Fibroblast of pulmonary artery (primary cell): ENCODE measurements at places on chromosomes 2 and 18.

GRCh38 chr2:213202011-213202410 lies 50.6 kb upstream of the IKZF2 start:
- peak; percentile 23 for DNase-seq

DNA sequence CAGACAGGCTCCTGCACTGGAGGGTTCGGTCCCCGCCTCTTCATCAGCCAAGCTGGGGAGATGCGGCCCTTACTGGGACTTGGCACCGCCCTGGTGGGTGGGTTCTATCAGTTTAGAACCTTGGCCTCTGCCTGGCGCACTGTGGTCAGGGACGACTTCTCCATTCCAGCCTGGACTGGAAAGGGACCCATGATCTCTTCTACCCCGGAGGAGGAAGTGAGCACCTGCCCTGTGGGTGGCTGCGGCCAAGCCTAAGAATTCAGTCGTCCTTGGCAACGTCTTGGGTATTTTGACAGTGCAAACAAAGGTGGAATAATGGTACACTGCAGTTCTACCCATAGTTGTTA lies 106.9 kb upstream of the CD302 start:
- DNase-seq, result no peak

- no peak for DNase-seq
Measured at GRCh38 chr2:219719521-219719920, 92.1 kb downstream of the SLC4A3 start.

GRCh38 chr2:88024509-88024908 lies 8.2 kb upstream of the RNU2-63P start:
- DNase-seq, result no peak

DNA sequence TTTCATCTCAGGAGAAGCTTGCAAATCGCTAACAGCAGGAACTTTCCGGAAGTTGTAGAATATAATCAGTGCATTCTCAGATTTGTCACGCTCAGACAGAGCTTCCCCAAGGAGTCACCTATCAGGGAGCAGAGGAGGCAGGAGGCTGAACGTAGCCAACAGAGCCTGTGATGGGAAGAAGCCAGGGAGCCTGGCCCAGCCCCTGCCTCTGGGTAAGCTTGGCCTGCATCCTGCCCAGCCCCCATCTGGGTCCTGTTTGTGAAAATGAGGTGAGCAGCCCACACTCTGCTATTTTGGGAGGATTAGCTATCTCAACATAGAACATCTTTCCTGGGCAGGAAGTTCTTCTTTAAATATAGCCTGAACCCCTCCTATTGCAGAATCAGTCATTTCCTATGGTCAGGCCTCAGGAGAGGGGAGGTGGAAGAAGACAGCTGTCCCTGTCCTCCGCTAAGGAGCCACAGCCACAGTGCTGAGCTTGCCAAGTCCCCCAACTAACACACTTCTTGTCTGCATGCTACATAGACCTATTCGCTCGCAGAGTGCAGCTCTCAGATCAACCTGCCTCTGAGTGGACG lies 19.2 kb upstream of the PKDCC start:
- DNase-seq, result peak; percentile 52

DNA sequence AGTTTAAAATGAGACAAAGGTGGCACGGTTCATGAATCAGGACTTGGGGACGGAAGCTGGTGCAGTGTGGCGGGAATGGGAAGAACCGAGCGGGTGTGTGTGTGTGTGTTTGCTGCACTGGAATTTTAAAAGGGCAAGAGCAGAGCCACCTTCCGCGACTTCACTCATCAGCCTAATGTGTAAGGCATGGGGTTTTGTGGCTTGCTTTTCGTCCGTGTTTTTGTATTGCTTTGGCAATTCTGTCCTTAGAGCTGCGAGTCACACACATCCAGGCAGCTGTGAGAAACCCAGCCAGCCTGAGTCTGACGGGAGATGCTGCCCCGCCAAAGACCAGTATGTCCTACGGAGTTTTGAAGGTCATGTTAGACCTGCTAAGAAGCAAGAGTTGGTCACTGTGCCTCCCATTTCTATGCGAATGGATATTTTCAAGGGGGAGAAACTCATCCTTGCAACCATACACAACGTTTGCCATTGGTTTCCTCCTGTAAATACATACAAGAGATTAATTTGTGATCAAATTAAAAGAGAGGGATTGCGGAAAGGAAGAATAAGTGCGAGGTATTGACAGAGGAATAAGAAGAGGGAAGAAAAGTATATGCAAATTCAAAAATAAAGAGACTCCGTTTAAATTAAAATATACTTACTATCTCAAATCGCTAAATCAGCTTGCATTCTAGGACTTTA lies 665 bp upstream of the CACNB4 start:
- peak; percentile 8 for DNase-seq

GRCh38 chr2:80001701-80002101 lies 302.9 kb downstream of the LRRTM1 start:
- DNase-seq, result peak; percentile 6

DNA sequence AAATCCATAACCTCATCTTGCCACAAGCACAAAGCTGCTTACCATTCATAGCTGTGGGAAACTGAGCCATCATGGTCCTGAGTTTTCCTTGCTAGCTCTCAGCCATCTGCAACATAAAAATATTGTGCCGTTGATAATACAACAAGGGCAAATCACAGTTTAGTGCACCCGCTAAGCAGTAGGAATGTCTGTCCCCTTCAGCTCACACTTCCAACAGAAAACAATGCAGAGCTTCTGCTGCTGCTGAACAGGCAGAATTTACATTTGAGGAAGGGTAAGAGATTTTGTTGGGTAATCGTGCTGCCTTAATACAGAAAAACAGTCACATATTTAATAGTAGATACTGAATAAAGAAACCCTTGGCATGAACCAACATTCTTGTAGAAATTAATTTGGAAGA lies 32.3 kb downstream of the ITSN2 start:
- no peak for DNase-seq

DNA sequence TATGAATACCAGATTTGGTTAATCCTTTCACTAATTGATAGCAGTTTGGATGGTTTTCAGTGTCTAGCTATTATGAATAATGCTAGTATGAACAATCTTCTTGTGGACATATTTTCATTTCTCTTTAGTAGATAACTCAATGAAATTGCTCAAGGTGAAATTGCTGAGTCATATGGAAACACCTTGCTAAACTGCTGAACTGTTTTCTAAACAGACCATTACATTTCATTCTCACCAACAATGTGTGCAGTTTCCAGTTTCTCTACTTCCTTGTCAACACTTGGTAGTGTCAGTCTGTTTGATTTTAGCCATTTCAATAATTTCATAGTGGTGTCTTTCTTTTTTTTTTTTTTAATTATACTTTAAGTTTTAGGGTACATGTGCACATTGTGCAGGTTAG lies 250.0 kb downstream of the HRH4 start:
- no peak for DNase-seq

- no peak for DNase-seq
Measured at GRCh38 chr2:121707344-121707919, 29.2 kb downstream of the NIFK start.

DNA sequence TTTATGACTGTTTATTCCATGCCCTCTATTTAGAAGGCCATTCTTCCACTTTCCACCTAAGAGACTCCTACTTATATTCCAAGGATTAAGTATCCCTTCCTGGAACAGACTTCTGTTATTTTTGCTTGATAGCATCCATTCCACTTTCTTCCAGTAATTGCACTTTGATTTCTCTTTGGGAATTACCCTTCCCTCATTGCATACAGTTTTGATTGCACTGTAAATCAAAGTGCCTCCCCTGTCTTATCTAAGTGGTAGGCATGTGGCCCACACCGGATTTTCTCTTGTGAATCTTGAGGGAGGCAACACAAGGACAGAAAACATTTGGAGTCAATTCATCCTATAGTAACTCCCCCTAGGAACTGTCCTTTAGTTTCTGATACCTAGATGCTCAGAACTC lies 120.4 kb downstream of the PDE11A start:
- DNase-seq, result no peak

- no peak for DNase-seq
Measured at GRCh38 chr2:114496959-114497358, 54.5 kb downstream of the DPP10 start.

GRCh38 chr2:12513339-12513738 lies 203.4 kb upstream of the TRIB2 start:
- DNase-seq, result no peak

DNA sequence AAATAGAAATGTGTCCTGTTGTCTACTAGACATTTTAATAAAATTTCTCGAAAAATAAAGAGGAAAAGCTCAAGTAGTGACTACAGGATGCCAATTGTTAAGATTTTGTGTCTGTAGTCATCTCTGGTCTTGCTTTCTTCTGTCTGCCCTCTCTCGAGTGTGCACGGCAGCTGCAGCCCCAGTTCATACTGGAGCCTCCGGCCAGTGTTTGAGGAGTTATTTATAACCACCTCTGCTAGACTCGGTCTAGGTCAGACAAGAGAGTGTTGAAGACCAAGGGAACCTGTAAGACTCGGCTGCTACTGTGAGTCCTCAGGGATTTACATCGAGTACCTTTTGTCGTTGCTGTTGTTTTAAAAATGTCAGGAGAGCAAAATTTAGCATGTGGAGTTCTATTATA lies 810.1 kb upstream of the POU3F3 start:
- DNase-seq, result no peak

GRCh38 chr2:218406949-218407618 lies 7.4 kb downstream of the CTDSP1 start:
- DNase-seq, result peak; percentile 56

- no peak for DNase-seq
Measured at GRCh38 chr18:11110509-11110908, 38.9 kb downstream of the PIEZO2 start.

DNA sequence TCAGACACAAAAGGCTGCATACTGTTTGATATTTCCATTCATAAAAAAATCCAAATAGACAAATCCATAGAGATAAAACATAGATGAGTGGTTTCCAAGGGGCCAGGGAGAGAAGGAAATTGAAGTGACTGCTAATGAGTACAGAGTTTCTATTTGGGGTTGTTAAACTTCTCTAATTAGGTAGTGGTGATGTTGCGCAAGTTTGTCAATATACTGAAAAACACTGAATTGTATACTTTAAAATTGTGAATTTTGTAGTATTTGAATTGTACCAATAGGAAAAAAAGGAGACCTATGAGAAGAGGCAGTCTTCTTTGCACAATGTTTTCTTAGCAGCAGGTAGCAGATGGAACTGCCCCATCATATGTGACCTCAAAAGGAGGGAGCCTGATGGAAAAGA lies 71.1 kb downstream of the SCN9A start:
- DNase-seq, result no peak

DNA sequence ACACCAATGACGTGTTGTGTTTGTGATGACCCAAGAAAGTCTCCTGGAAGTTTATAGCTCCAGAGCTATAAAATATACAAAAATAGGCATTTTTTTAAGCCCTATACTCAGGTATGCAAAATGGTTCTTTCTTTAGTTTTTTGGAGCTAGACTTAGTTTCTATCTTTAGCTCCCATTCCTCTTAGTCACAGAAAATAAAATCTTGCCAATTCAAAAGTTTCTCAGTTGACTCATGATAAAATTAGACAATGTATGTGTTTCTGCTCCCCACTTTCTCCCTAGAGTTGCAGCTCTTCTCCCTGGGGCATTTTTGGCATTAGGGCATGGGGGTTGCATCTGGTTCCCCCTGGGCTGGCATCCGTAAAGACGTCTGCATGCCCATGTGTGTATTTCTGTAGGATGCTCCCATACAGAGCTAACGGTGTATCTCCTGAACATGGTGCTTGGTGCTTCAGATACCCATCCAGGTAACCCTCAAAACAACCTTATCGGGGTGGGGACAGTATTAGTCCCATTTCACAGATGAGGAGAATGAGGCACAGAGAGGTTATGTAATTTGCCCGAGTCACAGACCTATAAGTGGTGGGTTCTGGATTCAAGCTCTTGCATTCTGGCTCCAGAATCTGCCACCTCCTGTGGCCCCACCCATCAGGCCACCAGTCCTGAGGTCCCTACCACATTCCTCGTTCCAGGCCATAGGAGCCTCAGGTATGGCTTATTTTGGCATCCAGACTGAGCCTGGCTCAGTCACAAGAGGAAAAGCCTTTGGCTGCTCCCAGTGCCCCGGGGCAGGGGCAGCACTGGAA lies 43.1 kb upstream of the ASAP2 start:
- peak; percentile 44 for DNase-seq

DNA sequence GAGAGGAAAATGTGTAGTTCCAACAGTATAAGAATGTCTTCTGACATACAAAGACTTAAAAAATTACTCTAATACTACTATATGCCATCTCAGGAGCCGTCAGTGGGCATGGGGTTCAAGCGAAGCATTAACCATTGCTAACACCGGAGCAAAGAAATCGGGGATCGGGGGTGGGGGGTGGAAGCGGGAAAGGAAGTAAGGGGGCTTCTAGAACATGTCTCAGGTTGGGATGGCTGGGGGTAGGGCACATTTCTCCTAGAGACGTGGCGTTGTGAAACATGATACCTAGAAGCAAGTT lies 702 bp downstream of the LMAN1 start:
- peak; percentile 46 for DNase-seq

GRCh38 chr2:103132536-103133217 lies 370.8 kb downstream of the TMEM182 start:
- DNase-seq, result no peak

DNA sequence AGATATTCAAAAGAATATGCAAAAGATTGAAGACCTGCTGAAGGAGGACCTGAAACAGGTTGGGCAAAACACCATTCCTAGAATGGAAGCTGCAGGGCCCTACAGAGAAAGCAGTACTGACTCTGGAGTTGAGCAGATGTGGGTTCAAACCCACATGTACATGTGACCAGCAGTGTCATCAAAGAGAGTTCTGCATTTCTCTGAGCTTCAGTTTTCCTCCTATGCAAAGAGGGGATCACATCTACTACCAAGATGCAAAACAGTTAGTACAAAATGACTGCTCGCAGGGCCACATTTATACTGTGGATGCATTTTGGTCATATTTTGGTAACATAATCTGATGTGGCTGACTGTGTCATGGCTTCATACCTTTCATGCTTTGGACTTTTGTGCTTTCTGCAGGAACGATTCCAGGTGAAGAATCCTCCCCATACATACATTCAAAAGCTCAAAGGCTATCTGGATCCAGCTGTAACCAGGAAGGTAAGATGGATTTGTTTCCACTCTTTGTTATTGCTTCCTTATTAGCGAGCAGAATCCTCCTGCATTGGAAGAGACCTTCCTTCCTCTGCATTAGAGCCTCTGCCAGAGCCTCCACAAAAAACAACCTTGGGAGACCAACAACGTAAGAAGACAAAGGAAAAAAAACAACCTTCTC lies 174.8 kb downstream of the PRPF40A start:
- DNase-seq, result no peak

GRCh38 chr2:229376866-229377265 lies 105.8 kb upstream of the PID1 start:
- DNase-seq, result peak; percentile 12

- no peak for DNase-seq
Measured at GRCh38 chr2:66457545-66457944, 22.6 kb downstream of the MEIS1 start.

DNA sequence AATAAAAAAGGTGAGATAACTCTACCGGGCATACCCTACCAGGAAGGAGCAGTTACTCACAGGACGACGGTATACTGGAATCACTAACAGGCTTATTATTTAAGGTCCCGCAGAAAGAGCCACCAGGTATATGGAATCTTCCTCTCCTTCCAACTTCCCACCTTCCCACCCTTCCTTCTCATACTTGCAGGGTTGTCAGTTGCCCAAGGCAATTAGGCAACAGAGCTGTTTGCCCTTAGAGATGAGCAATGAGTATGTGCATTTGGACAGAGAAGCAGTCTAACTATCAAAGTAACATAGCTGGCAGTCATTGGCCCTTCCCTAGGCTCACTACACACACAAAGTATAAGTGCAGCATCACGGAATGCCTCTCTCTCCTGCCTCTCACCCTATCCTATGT lies 32.1 kb upstream of the EVA1A start:
- DNase-seq, result no peak

- DNase-seq, result no peak
Measured at GRCh38 chr2:5748946-5749345, 56.8 kb downstream of the SOX11 start.
